ENCODE measurements at places on chromosomes 2 and 18. TPM values are rescaled to one million over a fixed set of nuclear protein-coding genes. Genes with fewer than 3 reads are reported as not detected.
A peak's percentile ranks its signal among the peaks of the same experiment; 100 is the strongest.

GRCh38 chr2:229971298-229971790 lies 49.0 kb downstream of the FBXO36 start:
- DNase-seq: no peak

DNA sequence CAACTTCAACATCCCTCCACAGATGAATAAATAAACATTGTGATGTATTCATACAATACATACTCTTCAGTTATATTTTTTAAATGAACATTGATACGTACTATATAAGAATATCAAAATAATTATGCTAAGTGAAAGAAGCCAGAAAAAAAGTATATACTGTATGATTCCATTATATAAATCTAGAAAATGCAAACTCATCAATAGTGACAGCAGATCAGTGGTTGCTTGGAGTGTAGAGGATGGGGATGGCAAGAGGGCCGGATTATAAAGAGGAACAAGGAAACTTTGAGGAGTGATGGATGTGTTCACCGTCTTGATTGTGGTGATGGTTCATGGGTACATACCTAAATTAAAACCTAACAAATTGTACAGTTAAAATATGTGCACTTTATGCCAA lies 3.0 kb upstream of the TTC27 start:
- DNase-seq: no peak

GRCh38 chr2:201784563-201784962 lies 3.8 kb upstream of the ALS2 start:
- DNase-seq: no peak

DNA sequence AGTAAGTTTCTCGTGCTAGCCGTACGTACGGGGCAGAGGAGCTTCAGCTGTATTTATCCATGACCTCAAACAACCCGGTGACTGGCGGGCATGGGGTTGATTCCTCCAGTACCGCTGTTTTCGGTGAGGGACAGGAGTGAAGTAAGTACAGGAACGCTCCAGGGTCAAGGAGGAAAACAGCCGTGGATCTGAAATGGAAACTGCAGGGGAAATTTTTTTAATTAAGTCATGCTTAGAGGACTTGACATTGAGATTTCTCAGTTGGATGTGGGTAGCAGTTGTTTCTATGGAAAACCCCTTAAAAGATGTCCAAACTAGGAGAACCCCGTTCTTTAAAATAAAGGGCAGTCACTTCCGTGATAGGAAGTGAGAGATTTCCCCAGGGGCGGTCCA lies 1.2 kb downstream of the RAB12 start:
- peak; percentile 13 for DNase-seq

Gene IKZF2
- total RNA-seq: 43.1 TPM

Gene ROCK1
- total RNA-seq: 29.9 TPM
